ENCODE measurements at places on chromosomes 6 and 20. TPM values are rescaled to one million over a fixed set of nuclear protein-coding genes. Genes with fewer than 3 reads are reported as not detected.
A peak's percentile ranks its signal among the peaks of the same experiment; 100 is the strongest.

GRCh38 chr6:45677381-45678284, 299.9 kb upstream of the SUPT3H start:
- no peak overlapping the region for H3K27ac ChIP-seq
- no peak overlapping the region for H3K4me3 ChIP-seq
- no peaks in the 10 kb centered on the region for H3K27me3 ChIP-seq
- peaks cover 16% of the 10 kb centered on the region for H3K4me1 ChIP-seq

- H3K4me1 ChIP-seq, result peaks cover 56% of the 10 kb centered on the region
- H3K36me3 ChIP-seq, result peaks cover 14% of the 10 kb centered on the region
- H3K4me3 ChIP-seq, result peak overlapping the region; percentile 94
- peak; percentile 28 for DNase-seq
- H3K27ac ChIP-seq, result peak overlapping the region; percentile 92
These were observed 815 bp upstream of the ITPR3 start for GRCh38 chr6:33620158-33620855.

GRCh38 chr6:15550546-15551123, 112.2 kb downstream of the DTNBP1 start:
- H3K36me3 ChIP-seq, result no peaks in the 10 kb centered on the region
- no peak overlapping the region for H3K4me3 ChIP-seq
- H3K4me1 ChIP-seq, result peaks cover 12% of the 10 kb centered on the region
- H3K27me3 ChIP-seq, result no peaks in the 10 kb centered on the region
- no peak for DNase-seq

DNA sequence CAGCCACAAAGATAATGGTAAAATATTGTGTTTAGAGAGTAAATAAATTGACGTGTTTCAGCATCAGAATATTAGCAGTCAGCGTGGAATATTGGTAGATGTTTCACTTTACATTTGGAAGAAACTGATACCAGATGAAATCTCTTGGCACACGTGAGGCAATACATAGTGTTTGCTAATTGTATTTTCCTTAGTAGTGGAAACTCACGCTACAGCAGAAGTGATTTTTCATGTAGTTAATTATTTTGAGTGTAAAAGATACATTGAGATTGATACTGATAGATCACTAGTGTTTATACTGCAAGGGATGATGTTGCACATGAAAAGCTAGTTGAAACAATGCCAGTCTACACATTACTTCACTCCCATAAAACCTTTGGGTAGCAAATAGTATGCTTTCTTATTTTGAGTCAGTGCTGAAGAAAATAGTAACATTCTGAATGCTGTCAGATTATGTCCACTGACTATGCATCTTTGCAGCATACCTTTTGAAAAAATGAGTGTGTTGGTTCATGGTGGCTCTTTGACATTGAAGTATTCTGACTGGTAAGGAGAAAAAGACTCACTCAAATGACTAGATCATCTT, 59.3 kb downstream of the CD2AP start:
- H3K27ac ChIP-seq, result no peak overlapping the region
- H3K27me3 ChIP-seq, result no peaks in the 10 kb centered on the region
- DNase-seq, result no peak
- H3K36me3 ChIP-seq, result peaks cover 5% of the 10 kb centered on the region

DNA sequence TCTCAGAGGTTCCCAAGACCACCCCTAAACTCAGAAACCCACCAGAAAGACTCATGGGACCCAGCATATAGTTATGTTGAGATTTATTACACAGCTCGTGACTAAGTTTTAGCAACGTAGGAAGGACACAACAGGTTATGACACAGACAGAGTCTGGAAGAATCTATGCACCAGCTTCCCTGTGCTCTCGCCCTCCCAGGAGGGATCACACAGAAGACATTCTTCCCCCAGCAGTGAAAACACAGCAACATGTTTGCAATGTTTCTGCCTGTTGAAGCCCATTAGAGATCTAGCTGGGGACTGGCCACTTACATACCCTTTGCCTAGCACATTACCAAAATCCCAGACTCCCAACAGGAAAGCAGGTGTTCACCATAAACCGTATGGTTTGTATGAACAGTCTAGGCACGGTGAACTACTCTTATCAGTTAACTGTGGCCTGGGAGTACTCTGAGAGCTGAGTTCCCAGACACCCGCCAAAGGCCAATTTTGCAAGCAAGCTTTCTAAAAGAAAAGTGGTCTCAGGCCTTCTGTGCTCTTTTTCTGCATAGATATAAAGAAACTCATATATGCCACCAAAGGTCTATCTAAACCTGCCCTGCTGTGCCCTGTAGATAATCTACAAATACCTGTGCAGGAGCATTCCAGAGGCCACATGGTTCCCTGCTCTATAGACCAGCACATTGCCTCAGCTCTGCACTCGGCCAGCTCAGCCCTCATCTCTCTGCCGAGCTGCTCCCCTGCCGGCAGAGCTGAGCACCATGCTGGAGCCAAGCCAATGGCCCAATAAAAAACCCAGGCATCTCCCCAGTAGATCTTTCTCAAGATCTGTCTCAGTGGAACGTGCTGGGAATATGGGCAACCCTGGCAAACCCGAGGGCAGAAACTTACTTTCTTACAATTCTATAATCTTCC, 69.6 kb upstream of the SMIM28 start:
- peaks cover 14% of the 10 kb centered on the region for H3K27me3 ChIP-seq
- no peaks in the 10 kb centered on the region for H3K4me1 ChIP-seq
- H3K4me3 ChIP-seq, result no peak overlapping the region
- DNase-seq, result peak; percentile 56

- H3K36me3 ChIP-seq, result peaks cover 15% of the 10 kb centered on the region
- H3K27ac ChIP-seq, result no peak overlapping the region
- no peaks in the 10 kb centered on the region for H3K27me3 ChIP-seq
- peaks cover 33% of the 10 kb centered on the region for H3K4me1 ChIP-seq
- H3K4me3 ChIP-seq, result no peak overlapping the region
These were observed 21.7 kb downstream of the SERPINB1 start for GRCh38 chr6:2819978-2820377.

- no peaks in the 10 kb centered on the region for H3K27me3 ChIP-seq
- no peaks in the 10 kb centered on the region for H3K4me1 ChIP-seq
These were observed 184.7 kb downstream of the CDKAL1 start for GRCh38 chr6:20718705-20719653.

DNA sequence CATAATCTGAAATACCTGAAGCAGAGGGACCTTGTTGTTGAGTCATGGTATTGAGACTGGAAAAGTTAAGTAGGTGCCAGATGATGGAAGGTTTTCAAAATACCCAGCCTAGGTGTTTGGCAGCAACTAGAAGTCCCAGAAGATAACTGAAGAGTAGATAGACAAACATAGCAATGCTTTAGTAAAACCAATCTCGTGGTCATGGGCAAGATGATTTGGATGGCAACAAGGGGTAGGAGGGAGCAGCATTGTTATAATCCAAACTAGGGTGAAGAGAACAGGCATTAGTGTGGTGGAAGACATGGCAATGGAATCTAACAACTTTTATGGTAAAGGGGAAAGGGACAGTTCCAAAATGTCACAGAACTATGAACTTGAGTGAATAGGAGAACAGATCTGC, 2.3 kb downstream of the FILIP1 start:
- no peak for DNase-seq
- H3K27ac ChIP-seq, result no peak overlapping the region
- peaks cover 32% of the 10 kb centered on the region for H3K4me1 ChIP-seq
- no peaks in the 10 kb centered on the region for H3K36me3 ChIP-seq

GRCh38 chr6:1910621-1911407, 301.1 kb downstream of the FOXC1 start:
- H3K36me3 ChIP-seq, result peaks cover 12% of the 10 kb centered on the region
- H3K27me3 ChIP-seq, result no peaks in the 10 kb centered on the region
- H3K4me3 ChIP-seq, result peak overlapping the region; percentile 55
- H3K27ac ChIP-seq, result peak overlapping the region; percentile 86

DNA sequence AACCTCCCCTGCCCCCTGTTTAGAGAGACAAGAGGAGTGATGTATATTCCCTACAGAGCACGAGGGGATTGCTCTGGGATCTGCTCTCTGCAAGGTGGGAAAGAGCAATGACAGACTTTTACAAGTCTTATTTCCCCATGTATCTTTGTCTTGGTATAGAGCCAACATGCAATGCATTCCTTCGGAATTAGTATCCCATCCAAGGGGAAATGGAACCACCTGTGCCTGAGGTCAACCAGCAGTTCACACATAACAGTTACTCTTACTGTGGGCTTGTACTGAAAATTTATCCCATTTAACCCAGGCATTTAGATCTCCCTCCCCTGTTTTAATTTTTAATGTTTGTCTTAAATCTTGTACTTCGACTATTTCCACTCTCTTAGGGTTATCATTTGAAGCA, 250.4 kb downstream of the C6orf118 start:
- H3K4me3 ChIP-seq, result no peak overlapping the region
- H3K27ac ChIP-seq, result no peak overlapping the region
- DNase-seq, result no peak
- no peaks in the 10 kb centered on the region for H3K36me3 ChIP-seq
- no peaks in the 10 kb centered on the region for H3K27me3 ChIP-seq

- H3K4me1 ChIP-seq, result peaks cover 45% of the 10 kb centered on the region
- H3K27me3 ChIP-seq, result no peaks in the 10 kb centered on the region
- peak; percentile 83 for DNase-seq
These were observed 96.3 kb downstream of the FOXF2 start for GRCh38 chr6:1485678-1486077.

DNA sequence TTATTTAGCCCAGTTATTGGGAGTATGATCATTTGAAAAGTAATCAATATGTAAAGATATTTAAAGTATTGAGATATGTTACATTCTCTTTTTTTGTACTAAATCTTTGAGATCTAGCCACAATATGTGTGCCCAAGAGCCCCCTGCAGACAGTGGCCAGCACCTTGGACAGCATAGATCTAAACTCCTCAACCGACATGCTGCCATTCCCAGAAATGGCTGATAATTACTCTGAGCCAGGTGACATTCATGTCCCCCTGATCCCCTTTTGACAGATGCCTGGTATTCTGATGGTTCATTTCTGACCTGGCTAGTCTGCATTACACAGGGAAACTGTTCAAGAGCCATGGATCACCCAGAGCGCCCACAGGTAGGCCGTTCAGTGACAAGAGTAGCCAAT, 177.1 kb downstream of the ZDHHC14 start:
- H3K27me3 ChIP-seq, result no peaks in the 10 kb centered on the region
- DNase-seq, result no peak
- H3K36me3 ChIP-seq, result no peaks in the 10 kb centered on the region
- H3K4me3 ChIP-seq, result no peak overlapping the region

- peaks cover 5% of the 10 kb centered on the region for H3K27me3 ChIP-seq
- H3K4me3 ChIP-seq, result no peak overlapping the region
- DNase-seq, result no peak
- H3K4me1 ChIP-seq, result no peaks in the 10 kb centered on the region
- H3K36me3 ChIP-seq, result no peaks in the 10 kb centered on the region
These were observed 109.7 kb upstream of the MMS22L start for GRCh38 chr6:97392735-97393134.

GRCh38 chr6:21594416-21595281, 1.1 kb downstream of the SOX4 start:
- H3K36me3 ChIP-seq, result no peaks in the 10 kb centered on the region
- no peak overlapping the region for H3K4me3 ChIP-seq
- H3K27ac ChIP-seq, result peak overlapping the region; percentile 92

GRCh38 chr6:167152862-167153261, 4.9 kb downstream of the GPR31 start:
- no peak for DNase-seq
- no peaks in the 10 kb centered on the region for H3K4me1 ChIP-seq
- peak overlapping the region; percentile 77 for H3K4me3 ChIP-seq

DNA sequence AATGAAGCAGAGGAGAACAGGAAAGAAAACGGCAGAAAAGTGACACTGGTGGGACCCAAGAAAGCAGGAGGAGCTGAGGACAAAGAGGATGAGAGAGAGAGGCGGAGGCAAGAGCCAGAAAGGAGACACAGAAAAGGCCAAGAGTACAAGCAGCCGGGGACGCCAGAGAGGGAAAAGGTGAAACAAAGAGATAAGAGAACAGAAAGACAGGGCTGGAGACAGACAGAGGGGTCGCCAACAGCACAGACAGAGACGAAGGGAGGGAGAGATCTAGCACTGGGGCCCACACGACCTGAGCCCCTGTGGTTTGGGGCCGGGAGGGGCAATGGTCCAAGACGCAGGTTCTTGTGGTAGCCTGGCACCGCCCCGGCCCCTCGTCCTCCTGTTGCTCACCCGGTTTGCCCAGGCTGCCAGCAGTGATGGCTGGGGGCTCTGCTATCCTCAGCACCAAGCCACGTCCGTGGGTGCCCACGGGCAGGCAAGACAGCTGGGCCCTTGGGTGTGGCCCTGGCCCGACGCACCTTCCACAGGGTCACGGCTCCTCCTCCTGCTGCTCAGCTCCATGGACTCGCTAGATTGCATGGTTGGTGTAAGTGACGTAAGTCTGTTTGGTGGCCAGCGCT, 123.5 kb downstream of the GRM4 start:
- no peak overlapping the region for H3K4me3 ChIP-seq
- H3K36me3 ChIP-seq, result no peaks in the 10 kb centered on the region
- no peak for DNase-seq
- H3K27ac ChIP-seq, result no peak overlapping the region

GRCh38 chr6:161908872-161909271, 635.0 kb upstream of the AGPAT4 start:
- no peak overlapping the region for H3K4me3 ChIP-seq
- no peak overlapping the region for H3K27ac ChIP-seq
- H3K36me3 ChIP-seq, result no peaks in the 10 kb centered on the region
- H3K27me3 ChIP-seq, result no peaks in the 10 kb centered on the region

Gene C6orf15
- total RNA-seq, result not detected

Gene SNX21
- total RNA-seq, result 23.1 TPM

Gene CGA
- total RNA-seq, result 0.77 TPM

Gene SNRPB
- 240 TPM for total RNA-seq

Gene MUC22
- total RNA-seq, result not detected

Gene PTK7
- total RNA-seq, result 90.5 TPM

Gene TMC2
- not detected for total RNA-seq

Gene MLIP
- total RNA-seq, result not detected

Gene PHACTR3
- total RNA-seq, result not detected

Gene TSBP1
- total RNA-seq, result not detected

Gene FERMT1
- total RNA-seq, result 10.3 TPM

Gene SSTR4
- not detected for total RNA-seq

Gene PTK6
- total RNA-seq, result 0.10 TPM

Gene VIP
- not detected for total RNA-seq

Gene TOMM34
- 88.5 TPM for total RNA-seq

Gene ZFP57
- total RNA-seq, result not detected

Data from HFFc6 (cell line).